ENCODE measurements at places on chromosomes 11 and 22.
A peak's percentile ranks its signal among the peaks of the same experiment; 100 is the strongest.

DNA sequence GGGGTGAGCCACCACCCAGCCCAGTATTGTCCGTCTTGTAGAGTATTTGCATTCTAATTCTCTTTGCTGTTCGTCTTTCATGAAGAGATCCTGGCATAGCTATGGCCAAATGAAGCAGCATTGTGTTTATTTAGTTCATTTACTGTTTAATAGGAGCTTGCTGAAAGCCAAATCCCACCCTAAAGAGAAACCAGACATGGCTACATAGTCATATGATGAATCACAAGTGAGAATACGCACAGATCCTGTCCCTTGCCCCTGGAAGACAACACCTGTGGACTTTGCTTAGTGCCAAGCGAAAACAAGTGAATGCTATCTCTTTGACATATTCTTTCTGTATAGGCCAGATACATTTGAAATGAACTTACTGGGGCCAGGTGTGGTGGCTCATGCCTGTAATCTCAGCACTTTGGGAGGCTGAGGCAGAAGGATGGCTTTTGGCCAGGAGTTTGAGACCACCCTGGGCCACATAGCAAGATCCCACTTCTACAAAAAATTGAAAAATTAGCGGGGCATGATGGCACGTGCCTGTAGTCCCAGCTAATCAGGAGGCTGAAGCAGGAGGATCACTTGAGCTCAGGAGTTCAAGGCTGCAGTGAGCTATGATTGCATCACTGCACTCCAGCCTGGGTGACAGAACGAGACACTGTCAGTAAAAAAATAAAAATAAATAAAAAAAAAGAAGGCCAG, 5.1 kb upstream of the ARFGAP3 start:
- no peak for DNase-seq

- no peak for DNase-seq
Observed at GRCh38 chr11:38710262-38710661, 2112.2 kb upstream of the RAG2 start.

DNA sequence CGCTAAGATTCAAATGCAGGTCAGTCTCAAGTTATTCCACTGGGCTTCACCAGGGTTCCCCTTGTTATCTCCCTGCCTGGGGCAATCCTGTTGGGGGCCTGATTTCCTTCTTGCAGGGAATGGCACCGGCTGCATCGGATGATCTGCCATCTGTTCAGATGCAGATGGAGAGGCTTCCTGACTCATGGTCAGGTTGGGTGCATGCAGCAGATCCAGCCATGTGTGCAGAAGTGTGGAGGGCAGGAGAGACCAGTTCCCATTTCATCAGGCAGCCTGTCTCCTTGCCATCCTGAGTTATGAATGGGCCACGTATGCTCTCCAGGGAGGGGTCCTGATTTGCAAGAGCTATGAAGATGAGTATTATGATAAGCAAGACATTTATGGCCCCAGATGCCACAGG, 161.2 kb upstream of the PLET1 start:
- DNase-seq = no peak

DNA sequence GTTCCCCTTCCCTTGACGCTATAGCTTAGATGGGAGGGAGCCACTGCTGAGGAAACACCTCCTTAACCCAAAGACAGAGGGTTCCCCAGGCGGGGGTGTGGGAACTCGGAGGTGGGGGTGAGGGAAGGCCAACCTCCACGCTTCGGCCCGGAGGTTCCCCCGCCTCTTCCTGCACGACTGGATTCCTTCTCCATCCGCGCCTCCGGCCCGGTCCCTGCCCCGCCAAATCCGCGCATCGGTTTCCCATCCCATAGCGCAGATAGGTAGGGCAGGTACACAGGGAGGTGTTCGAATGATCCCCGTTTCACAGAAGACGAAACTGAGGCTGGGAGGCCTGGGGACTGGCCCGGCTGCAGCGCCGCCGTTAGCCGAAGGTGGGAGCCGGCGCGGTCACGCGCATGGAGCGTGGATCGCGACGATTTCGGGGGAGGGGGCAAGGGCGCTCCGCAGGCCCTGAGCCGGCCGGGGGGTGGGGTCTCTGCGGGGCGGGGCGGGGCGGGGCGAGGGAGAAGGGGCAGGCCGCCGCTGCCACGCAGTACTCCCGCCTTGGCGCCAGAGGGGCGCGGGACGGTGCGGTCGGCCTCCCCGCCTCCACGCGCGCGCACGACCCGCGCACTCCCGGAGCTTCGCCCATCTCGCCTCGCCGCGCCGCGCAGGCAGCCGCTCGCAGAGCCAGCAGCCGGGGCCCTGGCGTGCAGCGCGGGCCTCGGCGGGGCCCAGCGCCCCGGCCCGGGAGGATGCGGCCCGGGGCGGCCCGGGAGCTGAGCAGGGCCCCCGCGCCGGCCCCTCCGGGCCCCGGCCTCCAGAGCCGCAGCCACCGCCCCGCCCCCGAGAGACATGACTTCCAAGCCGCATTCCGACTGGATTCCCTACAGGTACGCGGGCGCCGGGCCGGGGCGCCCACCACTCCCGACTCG, at the start of gene TUB:
Gene TUB, plus strand, starts transcription at position 538 of the 917 bp plus-strand sequence. Its CDS starts 300 bp downstream, at position 838.
- no peak for DNase-seq

GRCh38 chr11:93840180-93840579, 10.2 kb downstream of the VSTM5 start:
- no peak for DNase-seq

- no peak for DNase-seq
Observed at GRCh38 chr22:37324340-37325038, 42.2 kb downstream of the CYTH4 start.

DNA sequence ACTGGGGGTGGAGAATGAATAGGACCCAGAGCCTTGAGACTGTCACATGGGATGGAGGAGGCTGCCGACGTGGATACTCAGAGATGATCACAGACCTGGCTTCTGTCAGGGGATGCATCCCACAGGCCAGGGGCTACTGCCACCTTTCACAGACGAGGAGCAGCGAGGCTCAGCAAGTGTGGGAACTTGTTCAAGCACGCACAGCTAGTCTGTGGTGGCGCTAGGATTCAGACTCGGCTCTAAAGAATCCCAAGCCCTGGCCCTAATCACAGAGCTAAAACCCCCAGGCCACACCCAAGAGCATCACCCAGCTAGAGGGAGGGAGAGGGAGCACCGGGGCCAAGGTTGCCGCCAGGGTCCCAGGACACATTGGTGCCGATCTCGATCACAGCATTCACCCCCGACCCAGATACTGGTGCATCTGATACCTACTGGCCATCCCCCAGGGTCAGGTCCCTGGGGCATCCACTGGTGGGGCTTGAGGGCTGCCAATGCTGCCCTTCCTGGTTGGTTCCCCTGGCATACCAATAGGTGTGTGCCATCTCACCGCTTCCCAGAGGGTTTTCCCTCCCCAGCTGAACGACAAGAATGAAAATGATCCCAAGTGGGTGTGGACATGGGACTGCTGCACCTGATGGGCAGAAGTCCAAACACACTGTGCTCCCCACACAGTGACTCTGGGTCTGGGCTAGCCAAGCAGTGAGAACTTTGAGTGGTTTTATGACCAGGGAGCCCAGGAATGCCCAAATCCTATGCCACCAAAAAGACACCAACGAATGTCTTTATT, 6.2 kb downstream of the CHST1 start:
- DNase-seq = no peak

DNA sequence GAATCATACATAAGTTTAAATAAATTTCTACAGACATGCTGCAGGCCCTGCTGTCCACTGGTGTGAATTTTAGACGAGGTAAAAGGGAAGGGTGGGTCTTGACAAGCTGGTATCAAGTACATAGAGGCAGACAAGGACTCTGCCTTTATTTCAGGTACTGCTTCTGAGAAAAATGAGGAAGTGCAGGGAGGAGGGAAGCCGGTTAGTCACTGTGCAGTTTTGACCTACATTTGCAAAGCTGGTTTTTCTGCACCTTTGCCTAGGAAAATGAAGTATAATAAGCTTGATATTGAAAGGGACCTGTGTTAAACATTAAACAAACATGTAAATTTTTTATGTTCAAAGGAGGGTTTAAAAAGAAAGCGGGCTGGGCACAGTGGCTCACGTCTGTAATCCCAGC, 24.6 kb downstream of the TMEM45B start:
- no peak for DNase-seq

DNA sequence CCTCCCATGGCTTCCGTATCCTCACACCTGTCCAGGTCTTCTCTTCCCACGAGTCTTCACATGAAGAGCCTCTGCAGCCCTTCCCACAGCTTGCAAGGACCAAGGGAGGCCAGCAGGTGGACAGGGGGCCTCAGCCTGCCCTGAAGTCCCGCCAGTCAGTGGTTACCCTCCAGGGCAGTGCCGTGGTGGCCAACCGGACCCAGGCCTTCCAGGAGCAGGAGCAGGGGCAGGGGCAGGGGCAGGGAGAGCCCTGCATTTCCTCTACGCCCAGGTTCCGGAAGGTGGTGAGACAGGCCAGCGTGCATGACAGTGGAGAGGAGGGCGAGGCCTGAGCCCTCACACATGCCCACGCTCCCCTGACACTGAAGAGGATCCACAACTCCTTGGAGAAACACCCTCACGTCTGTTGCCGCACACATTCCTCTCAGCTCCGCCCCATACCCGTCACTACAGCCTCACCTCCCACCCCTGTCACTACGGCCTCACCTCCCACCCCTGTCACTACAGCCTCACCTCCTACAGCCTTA, 8.3 kb downstream of the SSH3 start:
- DNase-seq = no peak

DNA sequence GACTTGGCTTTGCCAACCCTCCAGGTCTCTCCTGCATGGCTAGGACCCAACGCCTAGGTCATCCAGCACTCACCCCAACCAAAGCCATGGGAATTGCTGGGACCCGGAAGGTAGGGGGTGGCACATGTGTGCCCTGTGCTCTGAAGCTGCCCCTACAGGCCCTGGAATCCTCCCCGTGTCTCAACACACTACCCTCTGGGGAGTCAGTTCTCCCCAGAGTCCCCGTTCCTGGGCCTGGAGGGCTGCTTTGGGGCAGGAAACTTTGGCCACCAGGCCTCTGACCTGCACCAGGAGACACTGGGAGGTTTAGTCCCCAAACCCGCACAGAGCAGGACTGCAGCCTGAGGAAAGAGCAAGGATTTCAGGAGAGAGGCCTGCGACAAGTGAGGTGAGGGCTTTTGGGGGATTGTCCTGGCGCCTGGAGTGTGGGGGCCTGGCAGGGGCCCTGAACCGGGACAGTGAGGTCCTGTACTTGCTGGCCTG, 495 bp upstream of the IFITM1 start:
- no peak for DNase-seq

- no peak for DNase-seq
Observed at GRCh38 chr22:42788466-42788865, 67.8 kb upstream of the A4GALT start.

- DNase-seq = no peak
Observed at GRCh38 chr11:72069787-72070251, 10.5 kb downstream of the NUMA1 start.

DNA sequence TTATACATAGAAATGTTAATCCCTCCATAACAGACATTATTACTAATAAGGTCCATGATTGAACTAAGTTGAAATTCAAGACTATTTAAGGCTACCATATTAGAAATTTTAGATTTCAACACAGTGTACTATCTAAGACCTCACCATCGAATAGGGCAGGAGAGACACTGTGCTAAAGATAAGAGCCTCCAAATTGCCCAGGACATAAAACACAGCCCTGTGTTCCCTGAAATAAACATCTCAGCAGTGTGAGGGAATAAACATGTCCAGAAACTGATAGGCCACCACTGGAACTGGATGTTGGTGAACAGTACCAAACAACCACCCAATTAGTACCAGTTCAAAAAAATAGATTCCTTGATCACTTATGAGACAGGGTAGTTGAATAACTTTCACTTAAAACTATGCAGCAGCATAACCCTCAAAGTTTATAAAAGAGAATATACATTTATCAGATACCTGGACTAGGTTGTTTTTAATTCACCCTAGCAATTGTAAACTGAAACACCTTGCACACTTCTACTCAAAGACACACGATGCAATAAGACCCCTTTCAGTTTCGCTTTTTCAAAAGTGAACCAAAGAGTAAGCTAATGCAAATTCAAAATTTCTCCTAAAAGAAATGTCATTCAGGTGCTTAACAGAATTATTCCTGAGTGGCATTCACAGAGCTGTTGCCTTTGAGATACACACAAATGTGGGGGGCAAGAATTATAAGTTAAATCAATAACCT, 34.3 kb downstream of the USP28 start:
- no peak for DNase-seq

DNA sequence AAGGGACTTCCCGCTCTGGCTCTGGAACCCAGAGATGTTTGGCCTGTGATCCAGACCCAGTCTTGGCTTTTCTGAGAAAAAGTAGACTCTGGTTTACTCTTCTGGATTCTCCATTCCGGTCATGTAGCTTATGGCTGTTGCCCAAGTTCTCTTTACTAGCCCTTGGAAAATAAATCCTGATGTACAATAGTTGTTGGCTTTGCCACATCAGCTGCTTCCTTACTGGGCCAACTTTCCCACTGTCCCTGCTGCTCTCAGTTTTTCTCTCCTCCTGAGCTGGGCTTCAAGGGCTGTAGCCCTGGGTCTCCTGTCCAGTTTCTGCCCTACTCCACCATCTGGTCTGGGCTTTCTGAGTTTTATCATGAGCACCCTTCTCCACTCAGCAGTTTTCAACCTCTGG, 12.5 kb downstream of the PATZ1 start:
- DNase-seq = no peak

GRCh38 chr11:102807921-102808320, 10.0 kb upstream of the MMP1 start:
- DNase-seq = no peak

GRCh38 chr11:127738771-127739286, 738.3 kb upstream of the KIRREL3 start:
- no peak for DNase-seq

GRCh38 chr11:130177782-130178181, 18.2 kb downstream of the ST14 start:
- no peak for DNase-seq

DNA sequence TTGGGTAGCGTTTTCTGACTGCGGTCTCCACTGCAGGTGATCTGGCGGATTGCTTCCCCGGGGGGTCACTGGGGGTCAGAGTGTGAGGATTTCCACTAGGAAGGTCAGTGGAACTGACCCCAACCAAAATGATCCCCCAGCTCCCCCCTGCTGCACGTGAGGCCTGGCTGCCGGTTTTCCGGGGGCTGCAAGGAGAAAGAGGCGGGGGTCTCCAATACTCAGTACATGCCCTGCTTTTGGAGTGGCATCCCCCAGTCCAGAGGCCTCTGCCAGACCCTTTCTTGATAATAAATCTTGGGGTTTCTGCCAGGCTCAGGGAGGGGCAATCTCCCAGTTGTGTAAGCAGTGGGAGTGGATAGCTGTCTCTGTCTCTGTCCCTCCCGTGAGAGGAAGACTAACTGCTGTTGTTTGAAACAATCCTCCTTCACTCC, 71.5 kb upstream of the RTL6 start:
- DNase-seq = no peak

- DNase-seq = no peak
Observed at GRCh38 chr11:78392854-78393253, 24.8 kb downstream of the GAB2 start.

- DNase-seq = no peak
Observed at GRCh38 chr11:64037027-64037634, 1.4 kb downstream of the FLRT1 start.

DNA sequence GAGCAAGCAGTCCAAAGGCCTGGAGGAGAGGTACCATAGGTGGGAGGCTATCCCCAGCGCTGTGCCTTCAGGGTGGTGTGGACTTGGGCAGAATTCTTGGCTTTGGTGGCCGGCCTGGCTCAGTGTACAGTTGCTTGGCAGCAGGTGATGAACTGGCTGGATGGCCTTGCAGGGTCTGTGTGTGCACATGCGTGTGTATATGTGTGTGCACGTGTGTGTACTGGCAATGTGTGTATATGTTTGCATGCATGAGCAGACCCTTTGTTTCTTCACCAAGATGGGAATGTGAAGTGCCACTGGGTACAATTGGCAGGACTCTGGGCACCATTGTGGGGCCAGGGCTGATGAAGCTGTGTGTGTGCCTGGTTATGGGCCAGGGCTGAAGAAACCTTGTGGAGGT, 53.0 kb downstream of the CEP164 start:
- DNase-seq = no peak

- peak; percentile 32 for DNase-seq
Observed at GRCh38 chr11:1336836-1337646, 27.6 kb upstream of the TOLLIP start.

Data from stimulated activated CD8-positive, alpha-beta memory T cell treated with anti-CD3 and anti-CD28 coated beads, Interleukin-7, amount 100 ng/mL, for 4 hours (primary cell).